Pulmonary artery endothelial cell (primary cell): ENCODE measurements at places on chromosomes 1 and 21. TPM values are rescaled to one million over a fixed set of nuclear protein-coding genes. Genes with fewer than 3 reads are reported as not detected.

The C4BPA gene
- not detected in 2 replicates for total RNA-seq

The SMG7 gene
- total RNA-seq: 28.4 and 30.7 TPM in 2 replicates

DNA sequence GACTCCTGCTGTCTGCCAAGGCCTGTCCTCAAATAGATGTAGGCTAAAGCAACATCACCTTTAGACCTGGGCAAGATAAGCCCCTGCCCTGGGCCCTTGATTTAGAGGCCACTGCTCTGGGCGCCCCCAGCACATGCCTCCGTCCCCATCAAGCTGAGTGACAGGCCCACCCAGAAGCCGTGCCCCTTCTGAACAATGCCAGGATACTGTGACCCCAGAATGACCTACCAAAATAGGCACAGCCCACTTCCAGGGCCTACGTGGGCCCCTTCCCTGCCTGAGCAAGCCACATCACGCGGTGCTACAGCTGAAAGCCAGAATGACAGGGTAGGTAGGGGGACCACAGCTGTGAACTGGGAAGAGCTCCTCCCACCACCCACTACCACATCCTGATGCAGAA is 24.7 kb upstream of the BECN2 start:
- DNase-seq: no peak

GRCh38 chr1:86852782-86853408 is 61.0 kb downstream of the SELENOF start:
- no peak for DNase-seq

GRCh38 chr21:33278721-33279120 is 12.6 kb downstream of the IL10RB start:
- DNase-seq: no peak
